ENCODE measurements at places on chromosomes 12 and 14.

DNA sequence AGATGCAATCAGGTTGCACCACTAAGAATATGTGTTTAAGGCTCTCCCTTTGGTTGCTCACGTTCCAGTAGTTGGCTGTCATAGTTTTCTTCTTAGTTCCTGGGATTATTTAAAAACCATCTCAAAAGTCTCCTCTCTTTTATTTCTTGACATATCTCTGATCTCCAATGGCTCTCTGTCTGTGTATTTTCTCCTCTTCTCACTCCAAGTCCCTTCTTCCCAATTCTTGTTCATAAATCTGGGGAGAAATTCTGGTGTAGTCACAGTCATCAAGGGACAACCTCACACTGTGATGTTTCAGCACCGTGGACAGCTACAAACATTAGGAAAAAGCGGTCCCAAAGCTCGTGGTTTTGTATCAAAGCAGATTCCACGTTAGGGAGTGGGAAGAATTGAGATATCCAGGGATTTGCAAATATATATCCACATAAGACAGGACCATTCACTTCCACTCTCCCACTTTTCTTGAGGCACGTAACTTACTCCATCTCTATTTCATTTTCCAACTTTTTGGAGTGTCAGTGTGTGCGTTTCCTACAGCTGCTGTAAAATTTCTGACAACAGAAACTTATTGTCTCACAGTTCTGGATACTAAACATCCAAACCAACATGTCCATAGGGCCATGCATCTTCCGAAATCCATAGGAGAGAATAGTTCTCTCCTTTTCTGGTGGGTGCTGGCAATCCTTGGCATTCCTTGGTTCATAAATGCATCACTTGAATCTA lies 80.6 kb upstream of the TMEM233 start:
- DNase-seq, result no peak

DNA sequence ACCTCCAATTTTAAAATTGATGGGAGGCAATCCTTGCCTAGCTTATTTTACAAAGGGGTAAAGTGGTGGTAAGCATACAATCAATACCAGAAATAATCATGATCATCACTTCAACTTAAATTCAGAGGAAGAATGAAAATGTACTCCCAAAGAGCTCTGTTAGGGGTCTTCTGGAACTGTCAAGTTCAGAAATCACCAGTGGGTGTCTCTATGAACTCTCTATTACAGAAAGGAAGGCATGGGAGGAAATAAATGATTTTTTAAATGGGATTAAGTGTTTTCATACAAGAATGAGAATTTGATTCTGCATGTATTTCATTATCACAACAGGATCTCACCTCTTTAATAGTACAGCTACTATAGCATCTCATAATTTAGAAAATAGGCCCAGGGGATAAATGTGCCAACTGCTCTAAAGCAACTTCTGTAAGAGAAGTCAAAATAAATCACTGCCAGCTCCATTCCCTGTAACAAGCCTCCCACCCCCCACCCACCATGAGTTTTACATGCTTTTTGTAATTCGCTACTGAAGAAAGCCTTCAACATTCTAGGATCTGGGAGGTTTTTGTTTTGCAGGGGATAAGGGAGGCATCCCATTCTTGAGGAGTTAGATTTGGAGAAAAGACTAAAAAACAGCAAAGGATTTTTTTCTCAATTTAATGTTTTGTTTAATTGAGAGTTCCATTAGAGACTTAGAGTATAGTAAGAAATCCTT lies 9.7 kb downstream of the DCP1B start:
- DNase-seq, result no peak

- DNase-seq, result no peak
Observed at GRCh38 chr12:119613319-119613936, 19.9 kb downstream of the TMEM233 start.

DNA sequence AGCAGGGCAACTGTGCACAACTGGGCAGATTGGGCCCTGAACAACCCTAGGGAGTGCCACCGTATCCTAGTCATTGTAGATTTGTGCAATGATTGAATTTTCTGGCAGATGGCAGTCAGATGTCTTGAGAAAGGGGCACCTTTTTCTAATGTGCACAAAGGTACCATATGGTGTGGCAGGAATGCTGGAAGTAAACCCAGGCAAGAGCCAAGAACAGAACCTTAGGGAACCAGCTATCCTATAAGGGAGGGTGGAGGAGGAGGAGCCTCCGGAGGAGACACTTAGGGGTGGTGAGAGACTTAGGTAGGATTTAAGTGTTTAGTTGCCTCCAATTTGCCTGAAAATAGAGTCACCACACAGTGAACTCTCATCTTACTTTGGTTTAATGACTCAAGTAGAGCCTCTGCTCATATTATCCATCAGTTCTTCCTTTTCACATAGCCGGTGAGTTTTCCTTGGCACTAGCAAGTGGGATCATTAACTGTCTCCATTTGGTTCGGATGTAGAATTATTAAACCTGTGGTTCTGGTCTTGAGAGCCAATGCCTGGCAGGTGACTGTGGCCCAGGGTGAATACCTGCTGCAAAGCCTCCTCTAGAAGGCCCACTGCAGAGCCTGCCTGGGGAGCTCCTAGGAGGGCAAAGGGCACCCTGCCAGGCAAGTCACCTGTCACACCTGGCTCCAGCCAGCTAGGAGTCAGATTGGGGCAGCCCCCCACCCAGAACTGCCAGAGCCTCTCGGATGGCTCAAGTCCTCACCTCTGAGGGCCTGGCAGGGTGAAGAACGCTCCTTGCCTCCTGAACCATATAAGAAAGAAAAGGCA lies 184.4 kb upstream of the HIF1A start:
- no peak for DNase-seq

- no peak for DNase-seq
Observed at GRCh38 chr14:100836941-100837804, 11.3 kb downstream of the MEG3 start.

DNA sequence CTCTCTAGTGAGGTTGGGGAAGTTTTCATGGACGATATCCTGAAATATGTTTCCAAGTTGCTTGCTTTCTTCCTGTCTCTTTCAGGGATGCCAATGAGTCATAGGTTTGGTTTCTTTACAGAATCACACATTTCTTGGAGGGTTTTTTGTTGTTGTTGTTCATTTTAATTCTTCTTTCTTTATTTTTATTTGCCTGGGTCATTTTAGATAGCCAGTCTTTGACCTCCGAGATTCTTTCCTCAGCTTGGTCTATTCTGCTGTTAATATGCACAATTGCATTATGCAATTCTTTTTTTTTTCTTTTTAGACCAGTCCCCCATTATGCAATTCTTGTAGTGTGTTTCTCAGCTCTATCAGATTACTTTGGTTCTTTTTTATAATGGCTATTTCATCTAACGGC lies 338.9 kb downstream of the AEBP2 start:
- no peak for DNase-seq

- DNase-seq, result peak; percentile 17
Observed at GRCh38 chr14:51095854-51096823, 1.2 kb upstream of the TRIM9 start.

GRCh38 chr14:58772116-58772515 lies 134.4 kb downstream of the DACT1 start:
- no peak for DNase-seq

DNA sequence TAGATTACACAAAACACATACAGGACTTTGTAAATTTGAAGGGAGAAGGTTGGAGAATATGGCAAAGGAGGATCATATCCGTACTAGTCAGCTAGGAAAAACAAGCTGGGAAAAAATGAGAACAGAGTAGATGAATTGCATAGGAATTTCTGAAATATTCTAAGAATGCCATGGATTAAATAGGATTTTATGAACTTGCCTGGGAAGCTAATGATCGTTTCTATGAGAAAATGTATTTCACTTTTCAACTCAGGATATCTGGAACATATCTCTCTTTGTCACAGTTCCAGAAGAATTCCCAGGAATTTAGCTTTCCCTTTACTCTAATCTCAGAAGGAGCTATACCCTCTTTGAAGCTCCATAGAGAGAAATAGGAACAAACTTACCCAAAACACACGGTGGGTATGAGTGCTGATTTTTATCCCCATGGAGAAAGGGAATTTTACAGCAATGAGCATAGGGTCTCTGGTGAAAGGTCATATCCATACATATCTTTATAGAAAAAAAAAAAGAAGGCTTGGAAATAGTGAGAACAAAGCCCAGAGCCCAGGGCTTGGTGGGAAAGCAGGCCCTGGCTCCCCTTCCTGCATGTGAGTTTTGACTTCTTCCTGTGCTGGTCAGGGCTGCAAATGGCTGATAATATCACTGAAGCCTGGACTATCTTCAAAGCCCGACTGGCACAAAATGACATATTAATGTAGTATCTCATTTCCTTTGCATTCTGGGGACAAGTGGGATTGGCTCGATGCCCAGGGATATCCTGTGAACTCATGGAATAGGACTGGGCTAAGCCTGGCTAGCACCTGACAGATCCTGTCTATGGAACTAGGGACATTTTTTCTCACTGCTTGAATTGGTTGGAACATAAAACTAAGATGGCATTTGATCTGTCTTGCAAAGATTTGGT lies 136.3 kb downstream of the AEBP2 start:
- no peak for DNase-seq

DNA sequence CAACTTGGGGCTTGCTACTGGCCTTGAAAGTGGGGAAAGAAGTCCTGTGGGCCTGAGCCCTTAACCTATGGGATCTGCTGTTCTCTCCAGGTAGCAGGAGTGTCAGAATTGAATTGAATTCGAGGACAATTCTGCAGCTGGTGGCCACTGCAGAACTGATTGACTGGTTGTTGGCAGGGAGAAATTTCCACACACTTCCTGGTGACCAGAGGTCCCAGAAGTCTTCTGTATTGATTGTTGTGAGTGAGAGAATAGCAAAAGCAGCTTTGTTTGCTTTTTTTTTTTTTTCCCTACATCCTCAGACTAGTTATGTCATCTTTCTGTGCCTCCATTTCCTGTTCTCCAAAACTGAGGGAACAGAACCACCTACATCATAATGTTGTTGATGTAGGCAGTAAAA lies 64.1 kb downstream of the PRICKLE1 start:
- DNase-seq, result no peak

DNA sequence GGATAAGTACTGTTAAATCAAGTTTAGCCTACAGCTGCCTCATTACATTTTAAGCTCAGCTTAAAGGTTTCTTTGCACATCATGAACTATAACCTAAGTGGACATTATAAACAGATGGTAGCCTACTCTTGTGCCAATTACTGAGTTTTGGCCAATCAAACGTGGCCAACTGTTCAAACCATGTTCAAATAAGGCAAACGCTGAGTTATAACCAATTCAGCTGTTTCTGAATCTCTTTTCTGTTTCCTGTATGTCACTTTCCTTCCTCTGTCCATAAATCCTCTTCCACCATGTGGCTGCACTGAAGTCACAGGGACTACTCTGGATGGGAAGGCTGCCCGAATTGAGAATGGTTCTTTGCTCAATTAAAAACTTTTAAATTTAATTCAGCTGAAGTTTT lies 98.4 kb downstream of the BCAT1 start:
- no peak for DNase-seq

GRCh38 chr12:9731393-9731792 lies 1.5 kb downstream of the CLECL1 start:
- DNase-seq, result no peak

DNA sequence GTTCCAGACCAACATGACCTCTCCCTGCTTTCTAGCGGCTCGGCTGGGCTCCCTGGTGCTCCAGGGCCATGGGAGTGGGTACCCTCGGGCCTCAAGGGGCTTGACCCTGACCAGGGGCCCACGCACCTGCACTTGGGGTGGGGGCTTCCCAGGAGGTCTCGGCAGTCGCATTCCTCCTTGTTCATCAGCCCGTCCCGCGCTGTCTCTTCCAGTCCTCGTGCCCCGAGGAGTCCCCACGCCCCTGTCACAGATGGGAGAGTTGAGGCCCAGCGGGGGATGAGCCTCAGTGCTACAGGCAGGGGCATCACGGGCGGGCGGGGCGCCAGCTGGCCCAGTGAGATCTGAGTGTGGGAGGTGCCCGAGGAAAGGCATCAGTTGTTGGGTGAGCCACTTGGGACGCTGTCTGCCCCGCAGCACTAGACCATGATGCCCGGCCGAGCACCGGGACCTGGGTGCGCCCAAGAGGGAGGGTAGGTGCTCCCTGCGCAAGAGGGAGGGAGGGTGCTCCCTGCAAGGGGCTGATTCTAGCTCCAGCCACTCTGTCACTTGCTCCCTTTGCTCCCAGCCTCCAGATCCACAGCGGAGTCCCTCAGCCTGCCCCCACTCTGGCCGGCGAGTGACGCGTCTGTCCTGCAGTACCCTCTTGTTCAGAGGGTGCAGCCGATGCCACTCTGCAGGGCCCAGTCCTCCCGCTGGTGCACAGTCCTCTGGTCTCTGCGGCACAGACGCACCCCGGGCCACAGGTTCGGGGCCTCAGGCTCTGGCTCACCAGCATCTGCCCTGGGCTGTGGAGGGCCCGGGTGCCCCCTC lies 23.8 kb downstream of the MMP17 start:
- no peak for DNase-seq

GRCh38 chr14:26276757-26277156 lies 321.1 kb downstream of the NOVA1 start:
- no peak for DNase-seq

GRCh38 chr14:73243341-73243740 lies 6.0 kb downstream of the PAPLN start:
- no peak for DNase-seq

DNA sequence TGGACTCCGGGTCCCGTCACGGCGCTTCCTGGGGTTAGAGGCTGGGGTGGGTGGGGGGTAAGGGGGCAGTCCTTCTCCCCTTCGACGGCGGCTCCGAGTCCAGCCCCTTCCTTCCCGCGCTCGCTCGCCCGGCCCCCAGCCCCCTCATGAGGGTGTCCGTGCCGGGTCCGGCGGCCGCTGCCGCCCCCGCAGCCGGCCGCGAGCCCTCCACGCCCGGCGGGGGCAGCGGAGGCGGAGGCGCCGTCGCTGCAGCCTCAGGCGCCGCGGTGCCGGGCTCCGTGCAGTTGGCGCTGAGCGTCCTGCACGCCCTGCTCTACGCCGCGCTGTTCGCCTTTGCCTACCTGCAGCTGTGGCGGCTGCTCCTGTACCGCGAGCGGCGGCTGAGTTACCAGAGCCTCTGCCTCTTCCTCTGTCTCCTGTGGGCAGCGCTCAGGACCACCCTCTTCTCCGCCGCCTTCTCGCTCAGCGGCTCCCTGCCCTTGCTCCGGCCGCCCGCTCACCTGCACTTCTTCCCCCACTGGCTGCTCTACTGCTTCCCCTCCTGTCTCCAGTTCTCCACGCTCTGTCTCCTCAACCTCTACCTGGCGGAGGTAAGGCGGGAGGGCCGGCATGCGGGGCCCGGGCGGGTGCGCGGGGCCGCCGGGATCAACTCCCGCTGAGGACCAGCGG lies 500 bp downstream of the GPR137C start:
- peak; percentile 58 for DNase-seq

Data from CD4-positive, CD25-positive, alpha-beta regulatory T cell (primary cell).